ENCODE measurements at places on chromosomes 5 and 9. TPM values are rescaled to one million over a fixed set of nuclear protein-coding genes. Genes with fewer than 3 reads are reported as not detected.

ADRB2 gene
- total RNA-seq: 0.37 TPM

APBA1 gene
- 1.1 TPM for total RNA-seq

GRCh38 chr5:173777674-173778073 is 110.5 kb upstream of the CPEB4 start:
- DNase-seq: no peak

FAT2 gene
- not detected for total RNA-seq

GRCh38 chr5:140677947-140678346 is 4.6 kb upstream of the DND1 start:
- no peak for DNase-seq

DNA sequence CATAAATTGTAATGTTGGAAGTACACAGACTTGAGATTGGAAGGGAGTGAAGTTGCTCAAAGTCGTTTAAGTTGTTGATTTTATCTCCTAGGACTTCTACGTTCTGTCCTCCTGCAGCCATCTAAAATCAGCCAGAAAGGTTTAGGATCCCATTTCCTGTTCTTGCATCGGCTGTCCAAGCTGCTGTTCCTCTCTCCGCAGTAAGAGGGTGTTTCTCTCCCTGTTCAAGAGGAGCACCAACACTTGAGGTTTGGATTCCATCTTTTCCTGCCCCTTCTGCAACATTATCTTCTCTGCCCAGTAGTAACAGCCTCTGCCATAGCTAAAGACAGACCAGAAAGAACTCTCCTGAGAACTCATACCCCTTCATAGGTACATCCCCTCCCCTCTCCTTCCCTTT is 373.4 kb downstream of the GADD45G start:
- DNase-seq: no peak

DNA sequence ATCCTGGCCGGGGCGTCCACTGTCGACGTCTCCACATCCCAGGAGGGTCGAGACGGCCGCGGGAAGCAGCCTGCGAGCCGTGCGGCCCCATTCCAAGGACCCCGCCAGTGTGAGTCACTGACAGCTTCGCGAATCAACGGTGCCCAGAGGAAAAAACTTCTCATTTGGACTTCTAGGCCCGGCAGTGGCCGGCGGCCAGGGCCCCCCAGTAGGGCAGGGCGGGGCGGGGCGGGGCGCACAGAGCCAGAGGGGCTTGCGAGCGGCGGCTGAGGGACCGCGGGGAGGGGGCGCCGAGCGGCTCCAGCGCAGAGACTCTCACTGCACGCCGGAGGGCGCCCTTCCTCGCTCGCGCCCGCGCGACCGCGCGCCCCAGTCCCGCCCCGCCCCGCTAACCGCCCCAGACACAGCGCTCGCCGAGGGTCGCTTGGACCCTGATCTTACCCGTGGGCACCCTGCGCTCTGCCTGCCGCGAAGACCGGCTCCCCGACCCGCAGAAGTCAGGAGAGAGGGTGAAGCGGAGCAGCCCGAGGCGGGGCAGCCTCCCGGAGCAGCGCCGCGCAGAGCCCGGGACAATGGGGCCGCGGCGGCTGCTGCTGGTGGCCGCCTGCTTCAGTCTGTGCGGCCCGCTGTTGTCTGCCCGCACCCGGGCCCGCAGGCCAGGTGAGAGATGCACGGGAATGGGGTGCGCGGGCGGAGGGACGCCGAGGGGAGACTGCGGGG is at the start of gene F2R:
TSS of gene F2R (plus strand) at position 391 of the 720 bp plus-strand sequence. CDS start at position 573, 182 bp downstream.
- peak; percentile 86 for DNase-seq

DNA sequence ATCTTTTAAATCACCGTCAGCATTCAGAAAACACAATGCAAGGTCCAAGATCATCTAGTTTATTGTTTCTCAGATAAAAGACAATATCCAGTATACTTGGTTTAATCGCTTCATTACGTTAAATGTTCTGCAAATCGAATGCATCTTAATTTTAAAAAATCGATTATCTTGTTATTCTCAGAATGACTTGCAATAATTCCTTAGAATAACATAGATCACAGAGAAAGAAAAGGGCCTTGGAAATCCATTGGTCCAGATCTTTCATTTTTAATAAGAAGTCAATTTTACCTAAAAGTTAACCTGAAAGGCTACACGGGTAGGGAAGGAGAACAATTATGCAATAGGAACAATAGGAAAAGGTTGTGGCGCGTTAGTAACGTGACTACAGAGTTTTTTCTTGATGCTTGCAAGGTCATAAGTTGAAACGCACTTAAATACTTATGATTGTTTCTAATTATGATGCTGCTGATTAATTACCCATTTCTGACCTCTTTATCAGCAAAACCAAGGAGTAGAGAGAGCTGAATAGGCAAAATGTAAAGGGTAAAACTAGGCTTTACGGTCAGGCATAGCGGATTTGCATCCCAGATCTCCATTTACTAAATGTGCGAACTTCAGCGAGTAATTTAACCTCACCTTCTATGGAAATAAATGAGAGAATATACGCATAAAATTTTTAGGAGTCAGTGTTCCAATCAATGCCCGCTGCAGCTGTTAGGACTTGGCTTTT is 769 bp upstream of the LYRM7 start:
- no peak for DNase-seq

DNA sequence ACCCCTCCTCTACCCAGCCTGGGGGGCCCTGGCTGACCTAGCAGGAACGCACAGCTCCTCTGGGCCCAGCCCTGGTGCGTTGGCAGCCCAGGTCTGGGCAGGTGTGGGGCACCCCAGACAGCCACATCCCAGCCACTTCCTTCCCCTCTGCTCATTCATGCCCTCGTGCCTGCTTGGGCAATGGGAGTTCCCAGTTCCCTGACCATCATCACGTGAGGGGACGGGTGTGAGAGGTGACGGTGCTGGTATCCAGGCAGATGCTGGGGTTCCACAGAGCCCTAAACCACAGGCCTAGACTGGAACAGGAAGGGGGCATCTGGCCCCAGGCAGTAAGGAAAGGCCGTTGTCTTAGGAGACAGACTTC is 8.4 kb downstream of the RALGDS start:
- DNase-seq: no peak

GRCh38 chr5:15525703-15526275 is 25.8 kb downstream of the FBXL7 start:
- no peak for DNase-seq

DNA sequence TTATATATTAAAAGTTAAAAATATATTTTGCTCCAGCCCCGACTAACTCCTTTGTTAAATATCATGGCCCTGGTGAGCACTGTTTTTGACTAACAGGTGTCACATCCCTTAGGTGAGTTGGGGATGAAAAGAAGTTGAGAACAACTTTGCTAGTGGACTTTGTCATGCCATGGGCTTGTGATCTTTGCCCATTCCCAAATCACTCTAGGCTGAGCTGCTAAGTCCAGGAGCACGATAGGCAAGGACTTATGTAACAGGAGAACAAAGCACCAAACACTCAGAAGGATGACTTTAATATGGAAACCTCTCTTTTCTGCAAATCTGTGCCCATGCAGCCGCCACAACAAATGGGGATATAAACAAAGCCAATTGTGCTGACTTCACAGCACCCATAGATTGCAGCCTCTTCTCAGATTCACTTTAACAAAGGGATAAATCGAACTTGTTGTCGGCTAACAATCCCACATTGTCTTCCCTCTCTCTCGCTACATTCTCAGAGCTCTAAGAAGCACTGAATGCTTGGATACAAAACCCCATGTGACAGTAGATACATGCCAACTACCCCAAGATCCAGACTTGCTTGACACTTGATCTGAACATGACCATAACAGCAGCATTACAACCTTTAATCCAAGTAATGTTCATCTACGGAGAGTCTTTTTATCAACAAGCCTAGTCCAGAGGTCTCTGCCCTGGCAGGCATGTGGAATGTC is 86.8 kb upstream of the CD180 start:
- DNase-seq: no peak

ZFP62 gene
- total RNA-seq: 28.0 TPM

CSF1R gene
- total RNA-seq: not detected

SCGB3A1 gene
- total RNA-seq: not detected

SPINK7 gene
- total RNA-seq: not detected

GRCh38 chr5:34715711-34716110 is 59.6 kb downstream of the RAI14 start:
- no peak for DNase-seq

OR1L8 gene
- not detected for total RNA-seq

GRCh38 chr5:41670854-41671479 is 160.6 kb upstream of the PLCXD3 start:
- DNase-seq: no peak

- no peak for DNase-seq
Measured at GRCh38 chr9:92275541-92275940, 18.0 kb downstream of the IARS1 start.

DNA sequence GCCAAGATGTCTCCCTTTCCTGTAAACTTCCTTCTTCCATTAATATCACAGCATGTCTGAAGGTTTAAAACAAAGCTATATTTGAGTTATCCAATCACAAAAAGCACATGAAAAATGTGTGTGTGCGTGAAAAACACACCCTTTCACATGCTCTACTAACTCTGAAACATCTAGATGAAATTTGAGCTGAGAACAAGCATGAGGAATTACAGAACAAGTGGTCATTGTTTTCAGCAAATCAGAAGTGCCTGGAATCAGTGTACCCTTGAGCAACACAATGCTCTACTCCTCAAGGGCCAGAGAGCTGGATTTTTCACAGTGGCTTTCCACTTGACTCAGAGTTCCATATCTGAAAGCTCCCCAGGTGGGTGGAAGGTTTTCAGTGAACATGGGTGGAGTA is 255.9 kb downstream of the PSAT1 start:
- no peak for DNase-seq

- no peak for DNase-seq
Measured at GRCh38 chr5:44412286-44412685, 23.1 kb upstream of the FGF10 start.

DNA sequence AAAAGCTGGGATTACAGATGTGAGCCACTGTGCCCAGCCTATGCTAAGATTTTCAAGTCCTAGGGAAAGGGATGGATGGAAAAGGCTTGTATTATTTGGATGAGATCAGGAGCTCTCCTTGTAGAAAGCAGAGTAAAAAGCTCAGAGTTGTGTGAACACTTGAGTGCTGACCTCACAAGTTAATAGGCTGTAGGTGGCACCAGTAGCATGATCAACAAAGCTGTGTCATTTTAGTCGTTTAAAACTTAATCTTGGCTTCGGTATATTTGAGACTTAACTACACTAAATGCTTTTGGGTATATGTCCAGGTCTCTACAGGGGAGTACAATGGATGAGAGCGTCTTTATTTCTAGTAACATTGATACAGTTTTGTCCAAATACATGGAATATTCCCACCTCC is 264.2 kb downstream of the TMEM38B start:
- no peak for DNase-seq

DNA sequence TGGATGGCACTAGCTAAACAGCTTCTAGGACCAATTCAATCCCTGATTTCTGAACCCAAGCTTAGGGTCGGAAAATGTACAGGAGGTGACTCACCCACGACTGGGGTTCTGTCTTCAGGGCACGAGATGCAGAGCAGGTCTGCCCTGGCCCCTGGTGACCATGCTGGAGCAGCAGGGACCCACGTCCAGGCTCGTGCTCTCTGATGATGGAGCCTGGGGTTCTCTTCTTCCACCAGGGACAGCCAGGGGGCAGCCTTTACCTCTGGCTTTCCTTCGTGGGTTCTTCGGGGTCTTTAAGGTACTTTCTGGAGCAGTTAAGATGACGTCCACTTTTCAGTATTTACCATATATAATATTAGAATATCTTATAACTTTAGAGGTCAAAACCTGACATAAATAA is 2.1 kb downstream of the CFAP77 start:
- DNase-seq: peak; percentile 75

DNA sequence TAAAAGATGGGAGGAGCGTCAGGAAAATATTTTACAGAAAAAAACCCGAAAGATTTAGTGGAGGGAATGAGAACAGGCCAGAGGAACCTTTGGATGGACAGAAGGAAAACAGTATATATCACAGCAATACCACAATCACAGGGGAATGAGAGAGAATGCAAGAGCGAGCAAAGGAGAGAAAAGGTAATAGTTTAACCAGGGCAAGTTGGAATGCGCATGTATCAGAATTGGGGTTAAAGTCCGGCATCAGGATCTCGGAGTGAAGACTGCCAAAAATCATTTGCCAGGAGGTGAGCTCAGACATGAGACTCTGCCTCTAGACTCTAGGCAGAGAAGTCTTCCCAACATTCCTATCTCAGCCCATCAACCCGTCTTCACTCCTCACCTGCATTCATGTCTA is 36.8 kb downstream of the PCDHGC5 start:
- no peak for DNase-seq

Data from activated CD4-positive, alpha-beta T cell treated with anti-CD3 and anti-CD28 coated beads, Interleukin-2, amount 10 ng/mL, durations not matched to agents 24 days and 14 days (primary cell).